Fibroblast of the conjunctiva (primary cell): ENCODE measurements at places on chromosomes 11 and 22.
A peak's percentile ranks its signal among the peaks of the same experiment; 100 is the strongest.

GRCh38 chr11:134229126-134229790 is 4.8 kb downstream of the VPS26B start:
- DNase-seq: no peak

- DNase-seq: peak; percentile 13
Measured at GRCh38 chr11:17386331-17387084, 2.0 kb downstream of the KCNJ11 start.

DNA sequence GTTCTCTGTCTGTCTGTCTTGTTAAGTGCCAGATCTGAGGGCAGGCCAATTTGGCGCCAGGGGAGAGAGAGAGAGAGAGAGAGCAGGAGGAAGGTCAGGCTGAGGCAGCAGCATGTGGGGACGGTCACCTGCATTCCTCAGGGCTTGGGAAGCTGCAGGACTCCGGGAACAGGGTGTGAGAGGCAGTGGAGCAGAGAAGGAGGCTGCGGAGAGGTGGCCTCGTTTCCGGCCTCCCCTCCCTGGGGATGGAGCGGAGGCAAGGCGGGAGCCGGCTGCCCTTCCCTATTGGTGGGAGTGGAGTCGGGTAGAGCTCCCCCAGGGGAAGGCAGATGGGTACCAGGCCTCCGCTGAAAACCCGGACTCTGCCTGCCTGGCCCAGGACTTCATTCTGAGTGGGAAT is 9.7 kb downstream of the CLMP start:
- DNase-seq: no peak

GRCh38 chr11:47453365-47453764 is 4.4 kb upstream of the RAPSN start:
- DNase-seq: no peak

DNA sequence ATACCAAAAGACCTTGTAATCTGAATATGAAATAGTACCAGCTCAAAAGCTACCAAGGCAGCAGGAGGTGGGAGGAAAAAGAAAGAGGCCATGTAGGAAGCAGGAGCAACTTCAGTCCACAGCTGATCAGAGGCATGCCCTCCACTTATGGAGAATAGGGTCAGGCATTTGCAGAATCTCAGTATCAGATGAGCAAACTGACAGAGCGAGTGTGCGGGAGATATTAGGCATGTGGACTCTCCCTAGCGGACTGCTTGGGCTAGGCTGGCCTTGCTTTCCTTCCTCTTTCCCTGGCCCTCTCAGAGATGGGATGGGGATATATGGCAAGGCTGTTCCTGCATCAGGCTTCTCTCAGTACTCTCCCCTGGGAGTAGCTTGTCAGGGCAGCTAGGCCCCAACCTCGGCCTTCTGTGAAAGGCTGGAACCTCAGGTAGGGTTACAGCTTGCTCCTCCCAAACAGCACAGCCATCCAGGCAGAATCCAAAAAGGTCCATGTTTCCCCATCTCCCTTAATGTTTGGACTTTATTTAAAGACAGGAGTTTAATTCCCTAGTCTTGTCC is 37.0 kb downstream of the ETS1 start:
- no peak for DNase-seq

DNA sequence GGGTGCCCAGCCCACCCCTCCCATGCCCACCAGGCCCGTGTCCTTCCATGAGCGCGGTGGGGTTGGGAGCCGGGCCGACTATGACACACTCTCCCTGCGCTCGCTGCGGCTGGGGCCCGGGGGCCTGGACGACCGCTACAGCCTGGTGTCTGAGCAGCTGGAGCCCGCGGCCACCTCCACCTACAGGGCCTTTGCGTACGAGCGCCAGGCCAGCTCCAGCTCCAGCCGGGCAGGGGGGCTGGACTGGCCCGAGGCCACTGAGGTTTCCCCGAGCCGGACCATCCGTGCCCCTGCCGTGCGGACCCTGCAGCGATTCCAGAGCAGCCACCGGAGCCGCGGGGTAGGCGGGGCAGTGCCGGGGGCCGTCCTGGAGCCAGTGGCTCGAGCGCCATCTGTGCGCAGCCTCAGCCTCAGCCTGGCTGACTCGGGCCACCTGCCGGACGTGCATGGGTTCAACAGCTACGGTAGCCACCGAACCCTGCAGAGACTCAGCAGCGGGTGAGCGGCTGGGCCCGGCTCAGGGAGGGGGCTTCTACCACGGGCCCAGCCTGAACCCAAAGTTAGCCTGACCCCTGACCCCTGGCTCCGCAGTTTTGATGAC is 3.0 kb downstream of the PKP3 start:
- DNase-seq: peak; percentile 31

- no peak for DNase-seq
Measured at GRCh38 chr11:48041877-48042695, 61.7 kb downstream of the PTPRJ start.

- DNase-seq: no peak
Measured at GRCh38 chr11:74694136-74694930, 36.9 kb downstream of the CHRDL2 start.

DNA sequence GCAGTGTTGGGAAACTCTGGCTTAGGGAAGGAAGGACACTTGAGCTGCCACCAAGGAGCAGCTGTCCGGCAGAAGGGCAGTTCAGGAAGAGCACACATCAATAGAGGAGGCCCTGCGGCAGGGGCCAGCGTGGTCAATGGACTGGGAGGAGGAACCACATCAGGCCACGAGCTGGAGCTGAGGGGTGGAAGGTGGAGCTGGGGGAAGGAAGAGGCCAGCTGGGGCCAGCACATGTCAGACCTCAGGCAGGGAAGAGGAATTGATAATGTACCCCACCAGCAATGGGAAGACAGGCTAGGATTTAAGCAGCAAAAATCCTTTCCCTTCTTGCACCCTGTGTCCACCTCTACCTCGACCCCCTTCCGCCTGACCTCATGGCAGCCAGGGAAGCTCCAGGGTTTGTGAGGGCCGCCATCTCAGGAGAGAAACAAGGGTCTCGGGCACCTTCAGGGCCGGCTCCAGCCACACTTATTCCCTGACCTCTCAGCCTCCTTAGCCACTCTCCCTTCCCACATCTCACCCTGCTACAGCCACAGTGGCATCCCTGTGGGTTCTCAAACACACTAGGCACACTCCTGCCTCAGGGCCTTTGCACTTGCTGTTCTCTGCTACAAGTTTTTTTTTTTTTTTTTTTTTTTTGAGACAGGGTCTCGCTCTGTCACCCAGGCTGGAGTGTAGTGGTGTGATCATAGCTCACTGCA is 157.8 kb upstream of the GRK3 start:
- no peak for DNase-seq

DNA sequence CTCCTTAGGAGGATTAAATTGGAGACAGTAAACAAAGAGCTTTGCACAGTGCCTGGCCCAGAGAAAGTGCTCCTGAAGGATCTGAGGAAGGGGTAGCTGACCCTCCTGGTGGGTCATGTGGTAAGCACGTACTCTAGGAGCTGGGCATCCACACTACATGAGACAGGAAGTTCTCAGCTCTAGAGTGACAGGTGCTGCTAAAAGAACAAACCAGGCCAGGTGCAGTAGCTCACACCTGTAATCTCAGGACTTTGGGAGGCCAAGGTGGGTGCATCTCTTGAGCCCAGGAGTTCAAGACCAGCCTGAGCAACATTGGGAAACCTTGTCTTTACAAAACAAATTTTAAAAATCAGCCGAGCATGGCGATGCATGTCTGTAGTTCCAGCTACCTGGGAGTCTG is 13.1 kb downstream of the SLC43A1 start:
- DNase-seq: no peak

- DNase-seq: no peak
Measured at GRCh38 chr11:57776031-57776521, 14.5 kb downstream of the CTNND1 start.

DNA sequence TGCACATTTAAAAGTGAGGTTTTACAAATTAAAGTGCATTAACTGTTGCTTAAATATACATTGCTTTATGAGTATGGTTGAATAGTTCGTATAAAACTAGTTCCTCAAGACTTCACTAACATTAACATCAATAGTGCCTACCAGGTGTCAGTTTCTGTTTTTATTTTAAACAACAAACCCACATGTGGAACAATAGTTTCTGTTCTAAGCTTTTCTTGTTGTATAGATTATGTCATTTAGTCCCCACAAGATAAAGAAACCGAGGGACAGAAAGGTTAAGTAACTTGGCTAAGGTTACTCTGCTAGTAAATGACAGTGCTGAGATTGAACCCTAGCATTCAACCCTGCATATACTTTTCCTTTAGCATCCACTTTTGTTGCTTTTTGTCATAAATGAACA is 41.4 kb upstream of the ST14 start:
- DNase-seq: no peak

GRCh38 chr11:87368858-87369480 is 331.2 kb downstream of the TMEM135 start:
- DNase-seq: no peak

GRCh38 chr22:20792221-20792965 is 18.5 kb downstream of the SERPIND1 start:
- DNase-seq: no peak

DNA sequence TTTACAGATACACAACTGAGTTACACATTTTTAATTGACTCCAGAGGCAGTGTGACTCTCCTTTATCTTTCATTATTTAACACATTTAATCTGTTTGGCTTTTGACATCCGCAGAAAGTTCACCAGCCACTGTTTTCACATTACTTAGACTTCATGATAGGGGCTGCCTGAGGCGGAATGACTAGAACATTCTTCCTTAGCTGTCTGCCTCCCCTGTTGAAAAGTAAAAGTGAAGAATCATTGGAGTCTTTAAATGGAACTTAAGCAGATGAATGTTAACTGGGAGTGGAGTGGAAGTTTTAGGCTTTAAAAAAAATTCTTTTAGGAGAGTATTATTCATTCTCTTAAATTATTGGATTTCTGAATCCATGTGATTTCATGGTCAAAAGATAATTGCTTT is 229.2 kb upstream of the MTNR1B start:
- DNase-seq: no peak

- DNase-seq: no peak
Measured at GRCh38 chr11:84496122-84496521, 1131.0 kb downstream of the DLG2 start.

GRCh38 chr11:1817511-1817910 is 17.3 kb upstream of the SYT8 start:
- DNase-seq: no peak

DNA sequence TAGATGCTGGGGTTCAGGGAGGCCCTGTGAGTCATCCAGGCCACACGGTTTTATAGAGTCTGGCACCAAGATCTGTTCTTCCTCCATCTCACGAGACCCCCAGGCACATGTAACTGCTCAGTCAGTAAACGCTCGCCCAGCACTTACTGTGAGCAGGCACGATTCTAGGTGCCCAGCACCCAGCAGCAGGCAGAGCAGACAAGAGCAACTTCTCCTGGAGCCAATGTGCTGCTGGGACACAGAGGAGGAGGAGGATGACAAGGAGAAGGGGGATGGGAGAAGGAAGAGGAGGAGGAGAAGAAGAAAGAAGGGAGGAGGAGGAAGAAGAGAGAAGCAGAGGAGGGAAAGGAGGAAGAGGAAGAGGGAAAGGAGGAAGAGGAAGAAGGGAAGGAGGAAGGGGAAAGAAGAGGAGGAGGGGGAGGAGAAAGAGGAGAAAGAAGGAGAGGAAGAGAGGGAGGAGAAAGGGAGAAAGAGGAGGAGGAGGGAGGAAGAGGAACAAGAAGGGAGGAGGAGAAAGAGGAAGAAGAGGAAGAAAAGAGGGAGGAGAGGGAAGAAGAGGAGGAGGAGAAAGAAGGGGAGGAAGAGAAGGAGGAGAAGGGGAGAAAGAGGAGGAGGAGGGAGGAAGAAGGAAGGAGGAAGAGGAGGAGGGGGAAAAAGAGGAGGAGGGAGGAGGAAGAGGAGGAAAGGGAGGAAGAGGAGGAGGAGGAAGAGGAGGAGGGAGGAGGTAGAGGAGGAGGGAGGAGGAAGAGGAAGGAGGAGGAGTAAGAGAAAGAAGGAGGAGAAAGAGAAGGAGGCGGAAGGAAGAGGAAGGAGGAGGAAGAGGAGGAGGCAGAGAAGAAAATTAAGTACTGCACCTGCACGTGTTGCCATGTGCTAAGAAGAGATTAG is 77.6 kb upstream of the RTL6 start:
- no peak for DNase-seq

- no peak for DNase-seq
Measured at GRCh38 chr11:33530815-33531214, 169.8 kb downstream of the C11orf91 start.

- no peak for DNase-seq
Measured at GRCh38 chr22:50131894-50132293, 38.6 kb upstream of the PANX2 start.

GRCh38 chr22:40007853-40008710 is 13.3 kb downstream of the FAM83F start:
- no peak for DNase-seq

GRCh38 chr11:77147668-77148321 is 19.7 kb downstream of the MYO7A start:
- no peak for DNase-seq

GRCh38 chr11:71284525-71285092 is 32.2 kb upstream of the SHANK2 start:
- DNase-seq: no peak

GRCh38 chr11:57399221-57399620 is 8.8 kb upstream of the PRG2 start:
- no peak for DNase-seq

GRCh38 chr11:59678118-59678812 is 9.4 kb upstream of the PATL1 start:
- DNase-seq: no peak

DNA sequence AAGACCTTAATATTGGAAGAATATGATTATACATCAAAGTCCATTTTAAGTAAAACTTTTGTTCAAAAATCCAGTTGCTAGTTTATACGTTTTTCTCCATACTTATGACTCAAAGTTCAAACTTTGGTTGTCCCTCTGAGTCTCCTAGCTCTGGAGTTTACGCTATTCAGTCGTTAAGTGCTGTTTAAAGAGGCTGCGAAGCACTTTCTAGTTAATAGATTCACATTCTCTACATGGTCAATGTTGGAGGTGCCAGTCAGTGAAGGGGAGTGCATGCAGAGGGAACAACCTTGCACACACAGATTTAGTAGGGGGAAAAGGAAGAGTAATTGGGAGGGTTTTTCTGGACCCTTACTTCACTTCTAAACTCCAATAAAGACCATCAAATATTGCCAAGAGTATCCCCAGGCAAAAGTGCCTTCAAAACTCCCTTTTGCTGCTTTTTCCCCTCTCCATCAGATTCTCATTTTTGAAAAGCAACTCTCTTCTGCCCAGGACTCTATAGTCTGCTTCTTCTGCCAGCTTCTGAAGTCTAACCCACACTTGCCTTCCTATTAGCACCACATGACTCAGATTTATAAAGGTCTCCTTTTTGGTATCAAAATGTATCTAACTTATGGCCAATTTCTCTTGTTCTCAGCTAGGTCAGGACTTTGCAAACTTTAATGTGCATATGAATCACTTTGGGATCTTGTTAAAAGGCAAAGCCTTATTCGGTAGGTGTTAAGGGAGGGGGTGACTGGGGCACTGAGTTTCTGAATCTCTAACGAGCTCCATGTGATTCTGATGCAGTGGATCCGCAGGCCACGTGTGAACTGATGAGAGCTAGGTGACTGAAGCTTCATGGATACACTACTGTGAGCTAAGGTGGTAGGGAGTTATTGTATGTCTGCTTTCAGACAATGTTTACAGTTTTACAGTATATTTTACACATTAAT is 96.2 kb upstream of the MTMR2 start:
- DNase-seq: no peak

- no peak for DNase-seq
Measured at GRCh38 chr22:20999350-21000206, 2.3 kb downstream of the THAP7 start.
